Keratinocyte (primary cell): ENCODE measurements at places on chromosomes 16 and 17. TPM values are rescaled to one million over a fixed set of nuclear protein-coding genes. Genes with fewer than 3 reads are reported as not detected.

DNA sequence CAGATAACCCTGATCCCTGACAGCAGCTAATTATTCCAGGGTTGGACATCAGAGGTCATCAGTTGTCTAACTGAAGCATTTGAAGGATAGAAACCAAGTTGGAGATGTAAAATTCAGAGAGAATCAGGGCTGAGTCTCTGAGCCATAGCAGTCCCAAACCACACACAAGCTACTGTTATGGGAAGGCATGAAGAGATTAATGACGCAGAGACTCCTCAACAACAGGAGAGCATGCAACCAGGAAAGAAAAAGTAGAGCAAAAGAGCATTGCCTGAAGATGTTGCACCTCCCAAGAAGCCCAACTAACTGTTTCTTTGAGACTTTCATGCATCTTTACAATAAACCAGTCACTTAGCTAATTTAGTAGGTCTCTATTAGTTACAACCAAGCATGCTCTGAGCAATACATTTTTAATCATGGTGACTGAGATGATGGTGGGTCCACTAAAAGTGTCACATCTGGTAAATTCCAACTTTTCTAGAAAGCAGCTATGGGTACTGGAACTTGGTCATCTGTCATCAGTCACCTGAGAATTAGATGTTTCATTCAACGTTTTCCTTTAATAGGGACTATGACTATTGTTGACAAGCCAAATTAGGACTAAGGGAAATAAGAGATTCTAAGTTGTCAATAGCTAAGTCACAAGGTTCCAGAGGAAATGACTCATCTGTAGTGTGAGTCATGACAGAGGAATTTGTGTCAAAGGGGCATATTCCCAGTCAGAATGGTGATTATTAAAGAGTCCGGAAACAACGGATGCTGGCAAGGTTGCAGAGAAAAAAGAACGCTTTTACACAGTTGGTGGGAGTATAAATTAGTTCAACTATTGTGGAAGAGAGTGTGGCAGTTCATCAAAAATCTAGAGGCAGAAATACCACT is 239.8 kb downstream of the CHD9NB start:
- peak overlapping the region; percentile 36 for H3K27ac ChIP-seq
- peaks cover 10% of the 10 kb centered on the region for H3K4me1 ChIP-seq
- no peaks in the 10 kb centered on the region for H3K27me3 ChIP-seq
- DNase-seq = peak; percentile 45
- peak overlapping the region; percentile 12 for H3K4me3 ChIP-seq

GRCh38 chr17:41184480-41184961 is at the start of gene KRTAP4-1:
Gene KRTAP4-1, minus strand, starts transcription at chr17:41184911. Its CDS starts 57 bp downstream, at chr17:41184854.
- DNase-seq = no peak
- no peaks in the 10 kb centered on the region for H3K4me1 ChIP-seq
- no peaks in the 10 kb centered on the region for H3K36me3 ChIP-seq
- H3K4me3 ChIP-seq = no peak within 1 kb of the TSS
- no peak within 1 kb of the TSS for H3K27ac ChIP-seq
- no peaks in the 10 kb centered on the region for H3K27me3 ChIP-seq

GRCh38 chr17:50149417-50150353 is 792 bp downstream of the PPP1R9B start:
- DNase-seq = no peak
- H3K36me3 ChIP-seq = peaks cover 7% of the 10 kb centered on the region
- peak overlapping the region; percentile 54 for H3K27ac ChIP-seq
- H3K4me3 ChIP-seq = peak overlapping the region; percentile 91
- H3K27me3 ChIP-seq = no peaks in the 10 kb centered on the region

GRCh38 chr17:38508570-38508950 is 80.3 kb downstream of the ARHGAP23 start:
- H3K27ac ChIP-seq = no peak overlapping the region
- peaks cover 10% of the 10 kb centered on the region for H3K36me3 ChIP-seq
- H3K4me1 ChIP-seq = peaks cover 14% of the 10 kb centered on the region

Gene BAIAP3
- polyA plus RNA-seq = 0.09 to 0.10 TPM in 2 of 3 replicates, not detected in the other
